OCI-M1 (cell line): ENCODE measurements at places on chromosomes 5 and 9.

GRCh38 chr5:8628521-8628920 is 759.6 kb downstream of the MTRR start:
- no peak for DNase-seq

DNA sequence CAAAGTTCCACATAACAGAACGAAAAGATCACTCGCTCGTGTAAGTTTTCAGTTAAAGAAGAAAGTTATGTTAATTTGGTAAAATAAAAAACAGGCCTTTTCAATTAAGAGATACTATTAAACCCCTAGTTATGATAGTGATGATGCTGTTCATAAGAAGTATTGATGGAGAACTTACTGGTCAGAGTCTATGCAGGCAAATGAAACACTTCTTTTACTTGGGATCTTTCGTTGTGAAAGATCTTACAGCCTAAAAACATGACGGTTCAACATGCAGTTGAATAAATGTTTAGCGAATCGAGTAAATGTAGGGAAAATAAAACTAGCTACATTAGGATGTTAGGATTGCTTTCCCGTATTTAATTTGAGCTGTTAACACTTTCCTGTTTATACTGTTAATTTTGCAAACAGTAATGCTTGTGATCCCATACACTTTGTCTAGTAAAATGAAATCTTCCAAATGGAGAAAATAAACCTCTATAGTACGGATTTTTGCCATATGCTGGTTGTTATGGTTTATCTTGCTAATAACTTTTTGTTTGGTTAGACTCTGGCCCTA is 2.0 kb downstream of the RHOBTB3 start:
- peak; percentile 33 for DNase-seq

DNA sequence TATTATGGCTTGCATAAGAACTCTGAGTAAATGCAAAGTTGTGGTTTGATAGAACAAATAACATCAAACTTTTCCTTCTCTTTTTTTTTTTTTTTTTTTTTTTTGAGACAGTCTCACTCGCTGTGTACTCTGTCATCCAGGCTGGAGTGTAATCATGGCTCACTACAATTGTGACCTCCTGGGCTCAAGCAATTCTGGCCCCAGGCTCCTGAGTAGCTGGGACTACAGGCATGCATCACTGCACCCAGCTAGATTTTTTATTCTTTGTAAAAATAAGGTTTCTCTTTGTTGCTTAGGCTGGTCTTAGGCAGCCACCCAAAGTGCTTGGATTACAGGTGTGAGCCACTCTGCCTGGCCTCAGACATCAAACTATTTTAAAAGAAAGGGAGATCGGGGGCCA is 19.0 kb upstream of the PTGER4 start:
- no peak for DNase-seq

- DNase-seq = no peak
Measured at GRCh38 chr9:90394871-90395270, 247.8 kb downstream of the DIRAS2 start.

DNA sequence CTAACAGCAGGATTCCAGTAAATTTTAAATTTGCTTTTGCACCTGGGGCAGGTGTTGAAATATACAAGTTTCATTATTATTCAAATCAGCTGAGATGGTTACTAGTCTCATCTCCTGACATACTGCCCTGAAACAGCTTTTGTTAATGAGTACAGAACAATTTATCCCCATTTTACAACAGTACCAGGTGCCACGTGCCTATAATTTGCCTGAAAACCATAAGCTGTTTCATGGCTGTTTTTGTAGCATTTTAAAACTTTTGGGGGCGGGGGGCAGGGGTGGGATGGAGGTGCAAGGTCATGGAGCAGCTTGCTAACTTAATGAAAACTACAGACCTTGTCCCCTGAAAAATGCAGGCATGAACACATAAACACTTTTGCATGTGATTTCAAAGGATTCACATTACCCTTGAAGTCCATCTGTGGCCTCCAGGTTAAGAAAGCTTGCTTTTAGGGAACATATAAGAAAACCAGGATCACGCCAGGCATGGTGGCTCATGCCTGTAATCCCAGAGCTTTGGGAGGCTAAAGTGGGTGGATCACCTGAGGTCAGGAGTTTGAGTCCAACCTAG is 42.1 kb downstream of the TIMD4 start:
- no peak for DNase-seq

DNA sequence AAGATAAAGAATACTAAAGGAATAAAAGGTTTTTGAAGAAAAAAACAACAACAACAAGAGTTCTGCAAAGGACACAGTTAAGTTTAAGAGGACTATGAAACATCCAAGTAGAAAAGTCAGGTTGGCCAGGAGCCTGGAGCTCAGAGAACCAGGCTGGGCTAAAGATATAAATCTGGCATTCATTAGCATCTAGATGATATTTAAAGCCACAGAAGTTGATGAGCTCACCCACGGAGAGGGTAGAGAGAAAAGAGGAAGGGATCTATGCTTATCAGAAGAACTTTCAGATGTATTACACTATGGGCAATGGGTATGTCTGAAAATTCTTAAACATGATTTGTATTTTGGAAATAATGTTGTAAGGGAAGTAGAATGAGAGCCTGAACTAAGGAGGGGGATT is 9.9 kb downstream of the MIER3 start:
- DNase-seq = peak; percentile 63

GRCh38 chr9:129282731-129283211 is 104.7 kb upstream of the IER5L start:
- DNase-seq = no peak

DNA sequence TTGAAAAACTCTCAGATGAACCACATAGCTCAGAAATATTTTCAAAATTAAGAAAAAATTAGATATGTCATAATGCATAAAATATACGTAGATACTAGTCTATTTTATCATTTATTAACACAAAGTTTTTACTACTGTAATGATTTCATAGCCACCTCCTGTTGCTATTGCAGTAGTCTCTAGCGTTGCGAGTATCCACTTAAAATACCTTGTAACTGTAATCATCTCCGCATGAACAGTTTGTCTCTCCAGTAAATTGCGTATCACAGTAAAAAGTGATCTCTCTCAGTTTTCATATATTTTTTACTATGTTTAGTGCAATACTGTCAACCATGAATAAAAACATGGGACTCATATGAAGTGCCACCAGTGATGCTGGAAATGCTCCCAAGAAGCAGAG is 417.9 kb upstream of the ZNF462 start:
- no peak for DNase-seq

DNA sequence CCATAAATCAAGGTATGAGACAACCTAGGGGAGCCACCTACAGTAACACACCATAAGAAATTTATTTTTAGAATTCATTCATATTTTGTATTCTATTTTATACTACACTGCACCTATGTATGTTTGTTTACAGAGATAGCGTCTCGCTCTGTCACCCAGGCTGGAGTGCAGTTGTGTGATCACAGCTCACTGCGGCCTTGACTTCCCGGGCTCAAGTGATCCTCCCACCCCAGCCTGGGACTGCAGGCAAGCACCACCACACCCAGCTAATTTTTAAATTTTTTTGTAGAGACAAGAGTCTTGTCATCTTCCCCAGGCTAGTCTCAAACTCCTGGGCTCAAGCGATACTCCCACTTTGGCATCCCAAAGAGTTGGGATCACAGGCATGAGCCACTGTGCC is 25.4 kb downstream of the MAPKAP1 start:
- no peak for DNase-seq

GRCh38 chr5:16727755-16728325 is 111.0 kb upstream of the RETREG1 start:
- DNase-seq = no peak

GRCh38 chr9:69582018-69582417 is 90.2 kb downstream of the APBA1 start:
- DNase-seq = peak; percentile 29

DNA sequence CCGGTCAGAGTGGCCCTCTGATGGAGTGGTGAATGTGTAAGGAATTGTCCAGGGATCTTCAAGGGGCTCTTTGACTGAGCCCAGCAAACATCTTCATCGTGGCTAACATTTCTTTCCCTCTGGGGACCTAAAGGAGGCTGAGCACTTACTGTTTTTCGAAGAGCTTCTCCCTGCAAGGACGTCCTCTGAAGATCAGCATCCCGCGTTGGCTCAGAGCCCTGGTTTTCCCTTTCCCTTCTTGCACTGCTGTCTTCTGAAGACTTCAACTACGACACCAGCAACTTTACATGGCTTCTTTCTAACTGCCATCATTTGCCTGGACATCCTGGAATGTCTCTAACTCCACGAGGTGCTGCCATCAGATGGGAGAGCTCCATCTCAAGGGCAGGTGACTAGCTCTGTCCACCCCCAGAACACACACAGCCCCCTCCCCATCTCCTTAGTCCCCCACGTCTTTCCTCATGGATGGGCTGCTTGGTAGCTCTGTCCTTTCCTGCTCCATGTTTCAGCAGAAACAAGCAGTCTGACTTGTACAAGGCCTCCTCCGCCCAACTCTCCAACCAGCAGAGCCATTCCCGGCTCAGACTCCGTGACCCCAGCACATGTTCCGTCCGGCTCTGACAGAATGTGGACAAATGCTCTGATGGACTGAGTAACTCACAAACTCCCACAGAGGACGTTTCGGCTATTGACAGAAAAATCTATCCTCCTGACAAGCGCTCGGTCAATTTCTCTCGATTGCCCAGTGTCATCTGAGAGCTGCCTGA is 17.1 kb downstream of the SHB start:
- no peak for DNase-seq

DNA sequence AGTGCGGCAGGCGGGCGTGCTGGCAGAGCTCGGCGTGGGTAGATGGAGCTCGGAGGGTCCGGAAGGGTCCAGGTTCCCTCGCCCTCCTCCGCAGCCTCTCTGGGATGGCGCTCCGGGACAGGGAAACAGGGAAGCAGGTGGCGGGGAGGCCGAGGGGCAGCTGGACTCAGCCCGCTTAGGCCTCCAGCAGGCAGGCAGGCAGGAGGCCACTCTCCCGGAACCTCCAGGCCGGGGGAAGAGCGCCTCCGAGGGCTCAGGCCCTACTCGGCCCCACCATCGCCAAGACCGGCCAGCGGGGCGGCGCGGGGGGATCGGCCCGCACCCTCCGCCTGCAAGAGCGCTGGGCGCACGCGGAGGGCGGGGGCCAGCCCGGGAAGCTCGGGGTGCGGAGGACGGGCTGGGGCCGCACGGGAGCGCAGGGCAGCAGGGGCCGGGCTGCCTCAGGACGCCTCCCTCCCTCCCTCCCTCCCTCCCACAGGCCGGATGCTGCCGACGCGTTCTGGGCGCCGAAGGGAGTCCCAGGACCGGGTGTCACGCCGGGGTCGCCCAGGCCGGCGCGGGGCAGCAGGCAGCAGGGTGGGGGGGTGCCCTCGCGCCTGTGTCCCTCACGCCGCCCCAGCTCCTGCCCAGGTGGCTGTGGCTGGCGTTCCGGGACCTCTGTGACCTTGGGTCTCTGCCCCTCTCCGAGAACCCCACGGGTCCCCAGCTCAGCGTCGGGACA is 977 bp downstream of the MGAT4B start:
- peak; percentile 65 for DNase-seq

DNA sequence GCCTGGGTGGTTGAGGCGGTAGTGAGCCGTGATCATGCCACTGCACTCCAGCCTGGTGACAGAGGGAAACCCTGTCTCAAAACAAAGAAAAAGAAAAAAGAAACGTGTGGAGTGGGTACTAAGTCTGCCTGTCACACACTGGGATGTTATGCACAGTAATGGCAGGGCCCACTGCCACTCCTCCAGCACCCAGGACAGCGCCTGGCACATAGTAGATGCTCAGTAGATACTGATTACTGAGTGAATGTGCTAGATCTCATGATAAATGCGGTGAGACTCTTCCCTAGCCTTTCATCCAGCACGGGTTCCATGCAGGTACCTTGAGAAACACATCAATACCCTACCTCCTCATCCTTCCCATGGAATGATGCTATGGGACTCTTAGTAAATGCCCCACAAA is 87.4 kb upstream of the HSPA9 start:
- peak; percentile 31 for DNase-seq

DNA sequence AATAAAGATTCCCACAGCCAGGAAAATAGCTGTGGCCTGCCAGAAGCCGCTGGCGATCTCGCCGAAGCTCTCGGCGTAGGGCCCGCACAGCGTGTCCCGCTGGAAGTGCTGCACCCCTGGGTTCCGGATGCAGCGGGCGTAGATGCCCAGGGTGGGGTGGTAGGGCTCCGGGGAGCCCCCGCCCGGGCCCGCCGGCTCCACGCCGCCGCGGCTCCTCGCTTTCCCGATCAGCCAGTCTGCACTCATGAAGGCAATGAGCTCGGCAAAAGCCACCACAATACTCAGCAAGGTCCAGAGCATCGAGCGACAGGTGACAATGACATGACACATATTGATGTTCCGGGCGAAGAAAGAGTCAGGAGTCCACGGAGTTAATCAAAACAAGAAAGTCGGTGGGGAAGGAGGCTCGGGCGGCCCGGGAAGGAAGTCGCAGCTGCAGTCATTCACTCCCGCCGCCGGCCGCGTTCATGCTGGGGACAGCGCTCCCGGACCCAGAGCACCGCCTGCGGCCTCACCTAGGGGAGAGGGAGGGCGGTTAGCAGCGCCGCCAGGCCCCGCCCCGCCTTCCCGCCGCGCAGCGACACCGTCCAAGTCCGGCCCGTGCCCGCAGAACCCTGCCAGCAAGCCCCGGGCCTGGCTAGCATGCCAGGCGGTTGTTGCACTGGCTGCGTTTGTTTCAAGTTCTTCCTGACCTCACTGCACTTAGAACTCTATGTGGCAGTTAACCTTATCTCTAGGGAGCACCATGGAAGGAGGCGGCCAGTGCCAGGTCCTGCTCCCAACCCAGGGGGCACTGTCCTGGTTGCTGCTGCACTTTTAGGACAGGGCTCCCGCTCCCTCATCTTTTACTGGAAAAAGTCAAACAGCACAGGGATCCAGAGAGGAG is 138.4 kb downstream of the LHFPL2 start:
- DNase-seq = peak; percentile 71

GRCh38 chr5:112254303-112254702 is 164.8 kb downstream of the EPB41L4A start:
- no peak for DNase-seq

- DNase-seq = peak; percentile 24
Measured at GRCh38 chr5:62547945-62548630, 30.5 kb upstream of the LRRC70 start.

- DNase-seq = no peak
Measured at GRCh38 chr9:23826120-23826629, at the start of gene ELAVL2. ELAVL2 (minus strand) TSS chr9:23826240; CDS start chr9:23762234, 64,006 bp downstream.

DNA sequence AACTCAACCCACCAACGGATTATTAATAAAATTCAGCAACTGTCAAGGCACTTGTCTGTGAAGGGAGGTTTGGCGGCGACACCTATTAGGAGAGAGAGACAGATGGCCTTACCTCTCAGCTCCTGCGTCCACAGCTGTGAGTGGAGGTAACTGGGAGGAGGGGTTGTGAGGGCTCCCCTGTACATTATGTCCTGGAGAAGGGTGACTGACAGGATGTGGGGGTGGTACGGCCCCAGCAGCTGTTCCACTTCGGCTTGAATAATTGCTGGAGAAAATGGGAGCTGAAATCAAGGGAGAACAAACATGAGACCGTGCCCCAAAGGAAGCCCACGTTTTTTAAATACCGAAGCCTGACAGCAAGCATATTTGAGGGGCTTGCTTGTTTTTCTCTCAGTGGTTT is 353.5 kb upstream of the RFX3 start:
- DNase-seq = no peak

- no peak for DNase-seq
Measured at GRCh38 chr9:16767366-16767765, 103.1 kb downstream of the BNC2 start.

- no peak for DNase-seq
Measured at GRCh38 chr5:141858079-141858765, 20.0 kb downstream of the PCDH1 start.

- no peak for DNase-seq
Measured at GRCh38 chr9:131517761-131518190, 13.3 kb downstream of the UCK1 start.

- no peak for DNase-seq
Measured at GRCh38 chr5:40074826-40075225, 604.9 kb upstream of the PTGER4 start.
